ENCODE measurements at places on chromosomes 12 and 14.

- DNase-seq: no peak
Observed at GRCh38 chr14:61536661-61537562, 158.4 kb upstream of the HIF1A start.

GRCh38 chr14:87896393-87897380 lies 96.3 kb downstream of the GALC start:
- peak; percentile 42 for DNase-seq

GRCh38 chr12:47079981-47080724 lies 394 bp upstream of the AMIGO2 start:
- DNase-seq: peak; percentile 61

DNA sequence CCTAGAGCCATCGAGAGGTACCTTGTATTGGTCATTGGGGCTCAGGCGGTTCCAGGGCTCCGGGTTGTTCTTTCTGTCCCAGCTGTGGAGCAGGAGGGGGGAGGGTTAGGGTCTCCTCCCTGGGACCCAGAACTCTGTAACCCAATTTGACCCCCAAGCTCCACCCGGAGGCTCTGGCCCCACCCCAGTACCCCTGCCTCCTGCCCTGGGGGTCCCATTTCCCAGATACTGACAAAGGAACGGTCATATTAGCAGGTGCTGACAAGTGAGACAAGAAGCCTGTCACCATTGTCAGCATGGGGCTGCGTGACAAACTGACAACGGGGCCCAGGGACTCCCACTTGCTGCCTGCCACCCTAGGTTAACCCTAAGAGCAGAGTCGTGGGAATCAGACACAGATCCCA lies 6.2 kb downstream of the SHMT2 start:
- no peak for DNase-seq

- DNase-seq: peak; percentile 63
Observed at GRCh38 chr12:84911271-84912197, 1.1 kb downstream of the SLC6A15 start.

- peak; percentile 43 for DNase-seq
Observed at GRCh38 chr14:67285876-67286452, 44.7 kb downstream of the PALS1 start.

DNA sequence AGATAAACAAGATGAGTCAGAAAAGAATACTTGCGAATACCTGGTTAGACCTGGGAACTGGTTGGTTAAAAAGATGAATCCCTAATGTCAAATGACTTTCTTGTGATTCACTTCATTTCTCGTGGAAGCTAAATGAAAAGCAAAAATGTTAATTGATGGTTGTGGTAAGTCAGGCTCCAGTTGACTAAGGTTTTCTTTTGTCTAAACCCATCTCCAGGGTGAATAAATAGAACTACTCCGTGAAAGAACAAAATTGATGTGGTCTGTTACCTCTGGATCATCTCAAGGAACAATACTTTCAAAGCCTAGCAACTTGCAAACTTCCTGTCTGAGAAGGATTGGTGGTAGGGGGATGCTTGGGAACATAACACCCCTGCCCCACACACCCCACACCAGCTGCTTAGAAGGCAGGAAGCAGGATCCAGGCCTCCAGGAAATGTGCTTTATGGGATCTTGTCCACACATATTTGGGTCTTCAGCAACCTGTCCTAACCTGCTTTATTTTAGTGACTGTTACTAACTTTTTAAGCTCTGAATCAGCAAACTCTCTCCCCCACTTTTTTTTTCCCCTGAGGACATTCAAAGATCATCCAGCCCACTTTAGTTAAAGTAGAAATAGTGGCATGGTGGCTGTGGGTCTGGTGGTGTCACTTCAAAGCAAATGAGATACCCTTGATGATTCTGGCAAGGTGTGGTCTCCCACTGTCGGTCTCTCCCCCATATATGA lies 60.4 kb upstream of the PTHLH start:
- DNase-seq: peak; percentile 19

DNA sequence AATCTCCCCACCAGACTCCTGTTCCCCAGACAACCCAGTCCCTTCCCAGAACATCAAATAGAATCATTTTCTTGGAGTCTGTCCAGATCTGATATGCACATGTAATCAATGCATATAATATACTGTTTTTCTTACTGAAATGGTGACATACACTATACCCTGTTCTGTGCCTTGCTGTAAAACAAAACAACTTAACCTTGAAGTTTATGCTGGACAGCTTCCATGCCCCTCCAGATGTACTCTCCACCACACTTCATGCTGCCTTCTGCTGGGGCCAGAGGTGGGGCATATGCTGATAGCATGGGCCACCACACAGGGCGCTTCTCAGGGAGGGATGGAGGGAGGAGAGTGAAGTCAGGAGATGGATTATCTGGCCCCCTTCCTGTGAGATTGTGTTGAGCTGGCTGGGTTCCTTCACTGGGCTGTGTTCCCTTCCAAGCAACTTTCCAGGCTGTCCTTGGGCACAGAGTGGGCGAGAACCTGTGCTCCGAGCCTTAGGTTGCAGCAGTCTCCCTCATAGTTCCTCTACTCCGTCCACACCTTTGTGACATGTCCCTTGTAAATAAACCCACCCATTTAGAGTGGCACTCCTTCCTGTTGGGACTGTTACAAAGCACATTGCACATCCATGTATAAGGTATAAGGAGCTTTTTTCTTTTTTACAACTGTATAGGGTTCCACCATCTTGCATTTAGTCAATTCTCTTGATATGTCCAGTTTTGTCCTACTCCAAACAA lies 77.6 kb upstream of the RIC8B start:
- no peak for DNase-seq

- DNase-seq: no peak
Observed at GRCh38 chr14:23409475-23409874, 1.4 kb upstream of the MYH6 start.

DNA sequence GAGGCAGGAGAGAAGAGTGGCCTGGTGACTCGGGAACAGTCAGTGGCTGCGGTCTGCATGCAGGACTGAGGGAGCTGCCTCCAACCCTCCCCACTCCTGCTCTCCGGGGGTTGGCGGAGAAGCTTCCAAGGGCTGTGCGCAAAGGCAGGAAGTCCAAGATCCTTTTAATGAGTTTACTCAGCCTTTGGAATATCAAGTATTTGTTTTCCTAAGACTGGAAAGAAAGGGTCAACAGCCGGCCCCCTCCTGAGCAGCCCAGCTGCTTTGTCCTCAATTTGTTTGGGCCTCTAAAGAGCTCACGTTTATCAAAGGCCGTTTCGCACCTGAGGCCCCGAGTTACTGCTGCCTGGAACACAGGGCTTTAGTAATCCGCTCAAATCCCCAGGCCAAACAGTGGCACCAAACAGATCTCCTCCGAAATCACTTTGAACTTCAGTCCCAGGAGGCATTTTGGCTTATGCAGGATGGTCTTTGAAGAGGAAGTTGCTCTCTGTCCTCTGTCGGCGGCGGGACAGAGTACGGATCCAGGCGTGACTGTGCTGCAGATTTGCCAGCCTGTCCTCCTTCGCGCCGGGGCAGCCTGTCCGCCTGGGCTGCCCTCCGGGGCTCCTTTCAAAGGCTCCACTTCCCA lies 117.2 kb upstream of the FZD10 start:
- no peak for DNase-seq

GRCh38 chr14:99545586-99545985 lies 58.4 kb downstream of the CCDC85C start:
- no peak for DNase-seq

- DNase-seq: peak; percentile 47
Observed at GRCh38 chr12:51056242-51056641, 8.1 kb downstream of the LETMD1 start.

DNA sequence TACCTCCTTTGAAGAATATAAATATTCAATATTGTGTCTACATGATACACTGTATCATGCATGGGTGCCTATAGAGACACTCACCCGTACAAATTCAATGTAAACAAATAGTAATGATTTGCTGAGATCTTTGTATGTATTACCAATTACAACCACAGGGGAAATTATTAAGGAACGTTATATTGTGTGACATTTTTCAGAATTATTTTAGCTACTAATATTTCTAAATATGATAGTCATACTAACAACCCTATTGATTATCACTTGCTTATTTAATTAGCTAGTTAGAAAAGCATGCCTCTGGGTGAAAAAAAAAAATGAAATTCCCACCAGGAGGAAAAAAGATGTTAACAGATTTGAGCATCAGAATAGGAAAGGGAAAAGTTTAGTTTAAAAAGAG lies 2.1 kb downstream of the SOX5 start:
- DNase-seq: no peak

DNA sequence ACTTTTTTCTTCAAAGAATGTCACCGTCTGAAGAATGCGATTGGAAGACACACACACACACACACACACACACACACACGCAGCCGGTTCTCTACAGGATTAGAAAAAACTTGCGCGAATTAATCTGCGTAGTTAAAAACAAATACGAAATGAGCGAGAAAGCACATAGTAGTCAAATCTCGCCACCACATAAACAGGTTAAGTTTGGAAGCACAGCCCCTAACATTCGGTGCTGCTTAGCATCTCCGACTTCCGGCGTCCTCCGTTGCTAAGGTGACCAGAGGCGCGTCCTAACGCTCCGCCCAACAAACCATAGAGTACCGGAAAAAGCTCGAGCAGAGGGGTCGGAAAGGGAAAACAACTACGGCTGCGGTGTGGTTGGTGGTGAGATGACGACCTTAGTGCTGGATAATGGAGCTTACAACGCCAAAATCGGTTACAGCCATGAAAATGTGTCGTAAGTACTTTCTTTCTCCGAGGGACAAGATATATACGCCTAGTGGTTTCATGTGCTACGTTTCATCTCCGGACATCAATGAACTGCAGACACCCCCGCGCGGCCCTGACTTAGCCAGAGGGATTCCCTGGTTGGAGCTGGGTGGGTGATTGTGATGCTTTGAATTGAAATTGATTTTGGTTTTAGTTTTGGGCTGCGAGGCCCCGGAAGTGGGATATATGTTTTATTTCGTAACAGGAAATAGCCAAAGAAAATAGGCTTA lies at the start of gene ACTR6:
TSS of gene ACTR6 (plus strand) at position 353 of the 719 bp plus-strand sequence. CDS start at position 390, 37 bp downstream.
- DNase-seq: peak; percentile 95

- no peak for DNase-seq
Observed at GRCh38 chr12:51529651-51529970, 61.4 kb upstream of the SCN8A start.

GRCh38 chr12:94182986-94183707 lies 34.8 kb downstream of the PLXNC1 start:
- DNase-seq: no peak

DNA sequence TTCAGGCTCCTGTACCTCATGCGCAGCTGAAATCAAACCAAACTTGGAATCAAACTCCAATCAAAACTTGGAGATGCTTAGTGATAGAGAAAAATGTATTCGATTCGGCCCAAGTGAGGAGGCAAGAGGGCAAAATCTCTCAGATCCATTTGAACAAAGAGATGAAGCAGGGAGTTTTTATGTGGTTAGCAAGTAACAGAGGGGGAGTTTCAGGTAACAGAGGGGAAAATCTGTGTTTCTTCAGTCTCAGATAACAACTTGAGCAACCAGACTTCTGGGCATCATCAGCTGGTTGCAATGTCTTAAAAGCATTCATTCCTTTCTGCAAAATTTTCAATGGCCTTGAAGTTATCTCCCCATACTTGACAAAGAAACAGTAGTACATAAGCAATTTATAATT lies 245.1 kb upstream of the AVPR1A start:
- no peak for DNase-seq

- DNase-seq: peak; percentile 88
Observed at GRCh38 chr14:90281261-90281660, 24.9 kb downstream of the PSMC1 start.

DNA sequence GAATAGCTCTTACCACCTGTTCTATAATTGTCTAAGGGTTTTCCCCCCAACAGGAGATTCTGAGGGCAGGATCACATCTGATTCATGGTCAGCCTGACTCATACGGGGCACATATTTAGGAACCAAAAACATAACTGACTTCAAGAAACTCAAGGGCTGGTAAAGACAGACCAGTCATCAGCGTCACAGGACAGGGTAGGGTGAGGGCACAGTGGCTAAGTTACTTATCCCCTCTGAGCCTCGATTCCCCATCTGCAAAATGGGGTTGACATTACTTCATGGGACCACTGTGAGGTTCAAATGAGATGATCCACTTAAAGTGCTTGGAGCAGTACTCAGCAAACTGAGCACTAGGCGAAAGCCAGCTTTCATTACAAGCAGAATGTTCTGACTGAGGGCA lies 606 bp downstream of the CINP start:
- peak; percentile 62 for DNase-seq

DNA sequence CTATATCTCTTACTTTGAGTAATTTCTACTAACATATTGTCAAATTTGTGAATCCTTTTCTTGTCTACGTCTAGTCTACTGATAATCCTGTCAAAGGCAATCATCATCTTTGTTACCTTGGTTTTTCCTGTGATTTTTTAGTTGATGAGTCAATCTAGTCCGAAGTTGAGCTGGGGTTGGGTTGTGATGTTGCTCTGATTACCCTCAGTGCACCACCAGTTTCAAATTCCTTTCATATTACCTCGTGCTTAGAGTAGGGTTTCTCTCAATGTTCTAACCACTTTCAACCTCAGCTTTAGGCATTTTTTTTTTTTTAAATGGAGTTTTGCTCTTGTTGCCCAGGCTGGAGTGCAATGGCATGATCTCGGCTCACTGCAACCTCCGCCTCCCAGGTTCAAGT lies 186.8 kb downstream of the BTG1 start:
- DNase-seq: peak; percentile 70

DNA sequence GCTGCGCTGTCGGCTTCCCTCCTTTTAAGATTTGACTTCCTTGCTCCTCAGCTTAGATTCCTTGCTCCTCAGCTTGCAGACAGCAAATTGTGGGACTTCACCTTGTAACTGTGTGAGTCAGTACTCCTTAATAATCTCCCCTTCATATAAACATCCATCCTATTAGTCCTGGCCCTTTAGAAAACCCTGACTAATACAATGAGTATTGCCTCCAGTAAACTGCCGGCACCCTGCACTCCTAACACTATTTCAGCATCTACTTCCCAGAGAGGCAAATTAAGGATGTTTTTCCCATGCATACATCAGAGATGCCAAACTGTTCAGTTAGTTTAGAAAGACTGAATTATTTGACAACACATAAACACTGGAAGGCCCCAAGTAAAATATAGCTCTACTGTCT lies 611.3 kb upstream of the TMEM132C start:
- peak; percentile 52 for DNase-seq

GRCh38 chr12:69189378-69189978 lies 49.9 kb upstream of the CPSF6 start:
- DNase-seq: no peak

GRCh38 chr12:76065917-76066316 lies 18.6 kb downstream of the NAP1L1 start:
- DNase-seq: no peak

DNA sequence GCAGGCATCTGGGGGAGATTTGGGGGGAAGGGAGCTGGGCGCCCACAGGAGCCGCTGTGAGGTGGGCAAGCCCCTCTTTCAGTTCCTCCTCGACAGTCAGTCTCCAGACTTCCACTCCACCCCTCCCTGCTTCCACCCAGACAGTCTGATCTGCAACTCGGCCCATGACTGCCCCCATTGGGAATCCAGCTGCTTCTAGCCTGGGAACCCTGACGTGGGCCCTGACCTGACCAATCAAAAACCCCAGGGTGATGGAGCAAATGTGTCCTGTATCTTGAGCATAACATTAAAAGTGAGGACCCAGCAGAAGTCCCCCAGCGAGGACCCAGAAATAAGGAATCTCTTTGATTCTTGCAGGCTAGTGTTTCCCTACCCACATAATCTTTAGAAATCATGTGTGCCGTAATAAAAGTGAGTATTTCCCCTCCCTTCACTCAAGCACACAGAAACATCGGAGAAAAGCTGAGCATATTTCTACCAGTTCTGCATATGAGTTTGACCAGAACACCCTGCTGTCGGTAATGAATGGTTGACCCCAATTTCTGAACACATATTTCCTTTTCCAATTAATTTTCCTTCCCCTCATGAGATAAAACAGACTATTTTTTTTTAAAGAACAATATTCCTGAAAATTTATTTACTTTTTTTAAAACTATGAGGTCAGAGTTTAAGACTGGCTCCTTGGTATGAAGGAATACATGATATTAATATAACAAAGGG lies 6.4 kb downstream of the SSH1 start:
- peak; percentile 87 for DNase-seq
